Thymus (tissue), 14 donors: ENCODE measurements at places on chromosomes 13 and 19. TPM values are rescaled to one million over a fixed set of nuclear protein-coding genes. Genes with fewer than 3 reads are reported as not detected.

DNA sequence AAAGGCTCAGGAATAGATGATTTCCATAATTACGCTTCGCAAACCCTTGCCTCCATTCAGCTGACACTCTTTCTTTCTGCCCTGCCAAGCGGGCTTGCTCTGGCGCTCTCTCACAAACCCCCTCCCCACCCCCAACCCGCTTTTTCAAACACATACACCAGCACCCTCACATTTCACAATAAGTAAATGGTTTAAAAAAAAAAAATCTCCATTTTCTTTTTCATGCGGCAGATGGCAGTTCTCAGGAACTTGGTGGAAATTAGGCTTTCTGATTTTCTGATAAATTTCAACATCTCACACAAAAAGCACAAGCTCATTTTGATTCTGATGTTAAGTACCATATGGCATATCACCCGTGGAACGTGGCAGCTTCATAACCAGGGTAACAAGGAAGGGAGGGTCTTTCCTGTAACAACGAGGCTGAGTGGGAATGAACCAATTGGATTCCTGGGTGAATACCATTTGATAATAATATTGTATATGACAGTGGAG, 43.8 kb downstream of the C13orf42 start:
- H3K4me3 ChIP-seq: no peak overlapping the region
- H3K27me3 ChIP-seq: no peaks in the 10 kb centered on the region
- no peak overlapping the region for H3K27ac ChIP-seq

DNA sequence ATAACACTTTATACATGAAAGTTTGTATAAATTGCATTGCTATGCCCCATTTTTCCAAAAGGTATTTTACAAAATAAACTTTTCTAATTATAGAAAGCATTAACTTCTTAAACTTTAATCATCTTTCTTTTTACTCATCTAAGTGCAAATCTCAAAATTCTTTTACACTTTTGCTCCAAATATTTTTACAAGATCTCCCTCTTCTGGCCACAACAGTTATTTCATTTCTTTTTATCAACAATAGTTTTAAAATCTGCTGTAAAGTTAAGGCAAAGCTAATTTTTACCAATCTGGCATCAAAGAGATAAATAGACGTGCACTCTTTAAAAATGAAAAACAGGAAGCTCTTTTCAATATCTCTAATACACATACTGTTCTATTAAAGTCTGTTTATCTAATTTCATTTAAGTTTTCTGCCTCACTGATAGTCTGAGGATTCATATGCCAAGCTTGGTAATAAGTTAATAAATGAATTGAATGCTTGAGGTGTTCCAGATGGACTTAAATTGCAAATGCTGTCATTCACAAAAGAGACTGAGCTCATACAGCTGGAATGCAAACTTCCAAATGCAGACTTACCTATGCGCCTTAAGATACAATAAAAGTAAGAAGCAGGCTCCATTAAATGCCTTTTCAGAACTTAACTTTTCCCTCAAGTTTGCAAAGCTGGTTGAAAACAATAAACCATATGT, 583.0 kb upstream of the ATXN8OS start:
- no peak for DNase-seq
- H3K4me1 ChIP-seq: no peaks in the 10 kb centered on the region
- H3K27ac ChIP-seq: no peak overlapping the region
- H3K36me3 ChIP-seq: no peaks in the 10 kb centered on the region

GRCh38 chr19:39265321-39265916, 2.8 kb upstream of the IFNL2 start:
- no peak overlapping the region for H3K4me3 ChIP-seq
- no peak for DNase-seq
- peaks cover 55% of the 10 kb centered on the region for H3K27me3 ChIP-seq
- no peak overlapping the region for H3K27ac ChIP-seq

Gene DAPK3
- total RNA-seq: 21.2 TPM

- H3K36me3 ChIP-seq: no peaks in the 10 kb centered on the region
- H3K4me1 ChIP-seq: no peaks in the 10 kb centered on the region
- no peak overlapping the region for H3K4me3 ChIP-seq
- H3K27ac ChIP-seq: no peak overlapping the region
Measured at GRCh38 chr19:48544856-48545750, 6.9 kb upstream of the SULT2B1 start.

Gene SULT2A1
- not detected for total RNA-seq

Gene CBLC
- 0.42 TPM for total RNA-seq

Gene LNX2
- 6.9 TPM for total RNA-seq

DNA sequence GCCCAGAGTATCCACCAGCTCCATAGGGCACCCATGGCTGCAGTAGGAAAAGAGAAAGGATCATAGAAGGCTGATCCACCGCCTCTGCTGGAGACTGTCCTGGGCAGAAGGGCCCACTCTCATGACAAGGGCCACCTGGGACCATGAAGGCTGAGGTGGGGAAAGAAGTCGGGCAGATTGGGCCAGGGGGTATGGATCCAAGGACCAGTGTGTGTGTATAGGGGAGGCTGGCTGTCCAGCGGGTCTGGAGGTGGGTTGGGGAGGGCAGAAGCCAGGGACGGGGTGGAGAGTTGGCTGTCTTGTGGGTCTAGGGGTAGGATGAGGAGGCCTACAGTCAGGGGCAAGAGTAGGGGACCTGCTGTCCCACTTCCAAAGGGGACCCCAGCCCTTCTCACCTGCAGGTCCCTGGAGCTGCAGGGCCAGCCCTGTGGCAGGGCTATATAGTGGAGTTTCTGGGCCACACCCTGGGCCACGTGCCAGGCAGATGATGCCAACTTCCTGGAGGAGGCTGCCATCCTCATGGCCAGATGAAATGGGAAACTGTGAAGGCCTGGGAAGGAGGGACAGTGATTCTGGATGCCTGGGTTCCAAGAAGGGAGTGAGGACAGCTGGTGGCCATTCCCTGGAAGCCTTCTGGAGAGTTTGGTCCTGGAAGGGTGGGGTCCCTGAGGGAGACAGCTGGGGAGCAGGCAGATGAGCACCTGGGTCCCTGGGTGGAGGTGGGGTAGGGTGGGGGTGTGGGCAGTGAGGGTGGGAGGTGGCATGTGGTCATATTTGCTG, at the start of gene FCGBP:
FCGBP (minus strand) TSS at position 51 of the 780 bp plus-strand sequence.
- DNase-seq: no peak
- H3K27me3 ChIP-seq: no peaks in the 10 kb centered on the region
- no peaks in the 10 kb centered on the region for H3K36me3 ChIP-seq

DNA sequence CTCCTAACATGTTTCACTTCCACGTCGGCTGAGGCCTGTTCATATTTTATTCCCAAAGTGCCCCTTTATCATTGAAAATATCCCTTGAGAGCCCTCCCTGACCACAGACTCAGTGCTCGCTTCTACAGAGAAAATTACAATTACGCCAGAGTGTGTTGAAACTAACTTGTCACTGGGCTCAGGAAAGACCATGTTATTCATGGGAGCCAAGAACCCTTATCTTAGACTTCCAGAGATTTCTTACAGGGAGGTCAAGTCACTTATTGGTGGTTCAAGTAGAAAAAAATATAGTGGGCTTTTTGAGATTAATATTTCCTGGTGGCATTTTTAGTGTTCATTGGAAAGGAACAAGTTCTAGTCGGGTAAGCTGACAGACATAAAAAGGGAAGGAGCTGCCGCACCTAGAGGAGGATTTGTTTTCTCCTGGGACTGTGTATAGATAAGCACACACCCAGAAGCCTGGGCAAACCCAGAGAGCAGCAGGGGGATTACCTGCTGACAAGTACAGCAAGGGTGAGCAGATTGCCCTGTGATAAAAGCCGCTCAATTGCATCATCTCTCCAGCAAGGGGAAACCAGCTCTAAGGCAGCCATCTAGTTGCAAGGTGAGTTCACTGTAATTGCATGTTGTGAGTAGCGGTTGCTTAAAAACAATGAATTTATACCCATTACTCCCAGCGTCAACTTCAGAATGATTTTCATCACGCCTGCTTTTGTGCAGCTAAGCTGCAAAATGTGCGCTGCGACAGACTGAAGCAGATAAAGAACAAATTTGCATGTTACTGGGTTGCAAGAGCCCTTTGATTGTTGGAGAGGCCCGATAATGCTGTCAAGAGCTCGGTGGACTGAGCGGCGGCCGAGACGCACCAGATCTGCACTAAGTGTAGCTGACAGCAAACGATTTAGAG, 46.2 kb downstream of the DCT start:
- DNase-seq: peak; percentile 13
- H3K4me1 ChIP-seq: no peaks in the 10 kb centered on the region
- H3K27ac ChIP-seq: no peak overlapping the region
- H3K27me3 ChIP-seq: peaks cover 2% of the 10 kb centered on the region
- no peaks in the 10 kb centered on the region for H3K36me3 ChIP-seq
- no peak overlapping the region for H3K4me3 ChIP-seq

GRCh38 chr19:57292547-57292946, 12.3 kb downstream of the ZNF460 start:
- no peaks in the 10 kb centered on the region for H3K27me3 ChIP-seq
- no peak overlapping the region for H3K4me3 ChIP-seq
- DNase-seq: no peak
- no peak overlapping the region for H3K27ac ChIP-seq
- H3K4me1 ChIP-seq: no peaks in the 10 kb centered on the region

GRCh38 chr13:66996503-66996902, 233.6 kb downstream of the PCDH9 start:
- no peaks in the 10 kb centered on the region for H3K27me3 ChIP-seq
- H3K4me1 ChIP-seq: peaks cover 14% of the 10 kb centered on the region
- no peaks in the 10 kb centered on the region for H3K36me3 ChIP-seq

Gene CBY2
- 0.05 TPM for total RNA-seq

DNA sequence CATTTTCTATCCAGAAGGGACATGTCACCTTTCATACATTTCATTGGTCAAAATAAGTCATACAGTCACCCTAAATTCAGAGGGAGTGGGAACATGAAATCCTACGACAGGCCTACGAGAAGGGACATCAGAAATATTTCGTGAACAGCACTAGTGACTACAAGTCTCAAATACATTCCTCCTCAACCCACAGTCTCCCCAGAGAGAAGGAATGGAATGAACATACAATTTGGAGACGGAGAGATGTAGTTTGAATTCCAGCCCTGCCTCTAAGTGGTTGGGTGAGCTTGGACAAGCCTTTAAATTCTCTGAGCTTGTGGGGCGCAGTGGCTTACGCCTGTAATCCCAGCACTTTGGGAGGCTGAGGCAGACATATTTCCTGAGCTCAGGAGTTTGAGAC, 9.9 kb downstream of the SERTM1 start:
- no peaks in the 10 kb centered on the region for H3K36me3 ChIP-seq
- no peak for DNase-seq
- H3K27ac ChIP-seq: no peak overlapping the region
- H3K27me3 ChIP-seq: no peaks in the 10 kb centered on the region
- H3K4me1 ChIP-seq: no peaks in the 10 kb centered on the region
- H3K4me3 ChIP-seq: no peak overlapping the region

GRCh38 chr13:94328381-94329041, 151.0 kb downstream of the DCT start:
- peaks cover 37% of the 10 kb centered on the region for H3K4me1 ChIP-seq
- DNase-seq: no peak
- H3K36me3 ChIP-seq: no peaks in the 10 kb centered on the region
- H3K27me3 ChIP-seq: peaks cover 31% of the 10 kb centered on the region
- no peak overlapping the region for H3K4me3 ChIP-seq
- H3K27ac ChIP-seq: no peak overlapping the region

GRCh38 chr19:15913830-15914229, 16.0 kb upstream of the CYP4F2 start:
- H3K4me3 ChIP-seq: no peak overlapping the region
- no peaks in the 10 kb centered on the region for H3K4me1 ChIP-seq
- no peak for DNase-seq
- H3K27me3 ChIP-seq: peaks cover 7% of the 10 kb centered on the region

- H3K4me3 ChIP-seq: peak overlapping the region; percentile 99
- H3K36me3 ChIP-seq: peaks cover 23% of the 10 kb centered on the region
- peaks cover 22% of the 10 kb centered on the region for H3K4me1 ChIP-seq
- peak overlapping the region; percentile 99 for H3K27ac ChIP-seq
Measured at GRCh38 chr19:47109541-47110375, 3.8 kb downstream of the ZC3H4 start.

- no peak overlapping the region for H3K27ac ChIP-seq
- H3K4me3 ChIP-seq: no peak overlapping the region
- H3K27me3 ChIP-seq: peaks cover 87% of the 10 kb centered on the region
- no peaks in the 10 kb centered on the region for H3K36me3 ChIP-seq
- no peak for DNase-seq
Measured at GRCh38 chr19:48396016-48396823, 2.8 kb downstream of the GRIN2D start.

DNA sequence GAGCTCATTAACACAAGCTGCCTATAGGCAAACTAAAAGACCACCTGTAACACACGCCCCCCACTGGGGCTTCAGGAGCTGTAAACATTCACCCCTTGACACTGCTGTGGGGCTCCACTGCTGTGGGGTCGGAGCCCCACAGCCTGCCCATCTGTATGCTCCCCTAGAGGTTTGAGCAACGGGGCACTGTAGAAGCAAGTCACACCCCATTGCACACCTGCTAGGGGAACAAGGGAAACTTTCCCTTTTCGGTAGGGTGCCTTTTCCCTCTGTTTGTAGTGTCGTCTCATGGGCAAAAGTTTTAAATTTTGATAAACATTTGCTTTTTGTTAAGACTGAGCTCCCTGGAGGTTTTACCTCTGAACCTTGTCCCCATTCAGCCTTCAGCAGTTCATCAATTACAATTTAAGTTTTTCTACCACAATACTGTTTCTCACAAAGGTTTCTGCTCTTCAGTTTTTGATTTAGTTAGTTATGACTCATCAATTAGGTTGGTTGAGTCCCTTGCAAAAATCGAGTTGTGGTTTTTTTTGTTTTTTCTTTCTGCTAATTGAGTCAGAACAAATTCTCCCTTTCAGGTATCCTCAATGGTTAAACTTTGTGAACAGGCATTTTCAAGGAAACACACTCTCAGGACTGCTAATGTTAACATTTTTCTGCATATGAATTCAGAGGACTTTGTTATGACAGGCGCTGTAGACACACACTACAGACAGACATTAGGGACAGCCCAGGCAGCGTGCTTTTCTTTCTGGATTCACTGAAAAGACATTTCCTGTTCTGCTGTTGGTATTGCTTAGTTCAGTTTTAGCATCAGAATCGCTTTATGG, 35.1 kb downstream of the ZNF433 start:
- H3K36me3 ChIP-seq: peaks cover 22% of the 10 kb centered on the region
- no peak overlapping the region for H3K27ac ChIP-seq
- no peak for DNase-seq

DNA sequence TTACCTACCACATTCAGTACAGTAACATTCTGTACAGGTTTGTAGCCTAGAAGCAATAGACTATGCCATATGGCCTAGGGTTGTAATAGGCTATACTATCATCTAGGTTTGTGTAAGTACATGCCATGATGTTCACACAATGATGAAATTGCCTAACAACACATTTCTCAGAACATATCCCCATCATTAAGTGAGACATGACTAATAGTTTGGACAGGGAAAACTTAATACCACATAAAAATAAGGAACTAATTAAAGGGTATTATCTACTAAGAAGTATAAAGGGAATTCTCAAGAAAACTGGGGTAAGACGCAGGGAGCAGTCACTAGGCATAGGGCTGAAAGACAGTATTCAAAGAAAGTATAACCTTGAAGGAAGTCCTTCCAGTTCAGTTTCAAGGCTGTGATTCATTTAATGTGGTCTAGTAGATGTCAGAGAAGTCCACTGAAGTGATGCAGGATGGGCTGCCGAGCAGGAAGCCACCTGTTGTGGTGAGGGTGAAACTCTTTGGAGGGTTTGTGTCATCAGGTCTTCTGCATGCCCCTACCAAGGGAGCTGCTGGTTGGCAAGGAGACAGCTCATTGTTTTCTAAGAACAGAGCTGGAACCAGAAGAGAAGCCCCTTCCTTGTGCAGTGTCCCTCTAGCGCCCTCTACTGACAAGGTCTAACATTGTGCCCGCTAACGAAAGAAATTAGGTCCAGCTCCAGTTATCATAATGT, 122.9 kb downstream of the OLFM4 start:
- no peak overlapping the region for H3K4me3 ChIP-seq
- peak; percentile 42 for DNase-seq
- H3K27me3 ChIP-seq: no peaks in the 10 kb centered on the region
- no peak overlapping the region for H3K27ac ChIP-seq
- no peaks in the 10 kb centered on the region for H3K36me3 ChIP-seq
